ENCODE measurements at places on chromosomes 11 and 22. TPM values are rescaled to one million over a fixed set of nuclear protein-coding genes. Genes with fewer than 3 reads are reported as not detected.
A peak's percentile ranks its signal among the peaks of the same experiment; 100 is the strongest.

DNA sequence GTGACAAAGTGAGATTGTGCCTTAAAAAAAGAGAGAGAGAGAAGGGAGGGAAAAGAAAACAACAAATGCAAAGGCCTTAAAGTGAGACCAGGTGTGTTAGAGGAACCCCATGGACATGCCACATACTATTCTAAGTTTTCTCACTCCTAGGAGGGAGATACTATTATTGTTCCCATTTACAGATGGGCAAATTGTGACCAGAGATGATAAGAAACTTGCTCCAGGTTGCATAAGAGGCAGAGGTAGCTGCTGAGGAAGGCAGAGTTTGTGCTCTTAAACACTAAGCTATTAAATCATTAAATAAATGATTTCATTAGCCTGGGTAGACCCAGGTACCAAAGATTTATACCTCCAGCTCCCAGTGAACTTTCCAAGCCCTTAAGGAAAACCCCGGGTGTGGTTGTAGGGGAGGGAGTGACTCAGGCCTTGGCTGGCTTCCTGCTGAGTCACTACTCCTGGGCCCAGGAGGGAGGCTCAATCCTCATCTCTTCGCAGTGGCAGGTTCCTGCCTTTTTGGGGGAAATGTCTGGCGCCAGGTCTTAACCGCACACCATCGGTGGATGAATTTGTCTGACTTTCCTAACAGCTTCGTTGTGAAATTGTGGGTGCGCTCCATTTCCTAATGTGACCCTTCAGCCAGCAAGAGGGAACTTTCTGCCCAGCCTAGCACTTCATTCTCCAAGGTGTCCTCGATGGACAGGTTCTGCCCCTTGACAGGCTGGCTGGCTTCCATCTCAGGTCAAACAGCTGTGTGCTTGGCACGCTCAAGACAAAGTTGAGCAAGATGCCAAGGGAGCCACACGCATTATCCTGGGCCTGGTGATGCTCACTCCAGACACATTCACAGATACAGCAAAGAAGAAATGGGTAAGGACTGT is 33.4 kb upstream of the PTPRJ start:
- DNase-seq: peak; percentile 95

- DNase-seq: peak; percentile 47
These were observed 44.9 kb downstream of the GRAMD1B start for GRCh38 chr11:123474994-123475393.

- no peak for DNase-seq
These were observed 18.5 kb upstream of the ARHGAP20 start for GRCh38 chr11:110730773-110731172.

GRCh38 chr11:114398303-114398920 is 1.9 kb downstream of the C11orf71 start:
- no peak for DNase-seq

- DNase-seq: peak; percentile 11
These were observed 375 bp downstream of the SLC25A1 start for GRCh38 chr22:19178065-19178656.

DNA sequence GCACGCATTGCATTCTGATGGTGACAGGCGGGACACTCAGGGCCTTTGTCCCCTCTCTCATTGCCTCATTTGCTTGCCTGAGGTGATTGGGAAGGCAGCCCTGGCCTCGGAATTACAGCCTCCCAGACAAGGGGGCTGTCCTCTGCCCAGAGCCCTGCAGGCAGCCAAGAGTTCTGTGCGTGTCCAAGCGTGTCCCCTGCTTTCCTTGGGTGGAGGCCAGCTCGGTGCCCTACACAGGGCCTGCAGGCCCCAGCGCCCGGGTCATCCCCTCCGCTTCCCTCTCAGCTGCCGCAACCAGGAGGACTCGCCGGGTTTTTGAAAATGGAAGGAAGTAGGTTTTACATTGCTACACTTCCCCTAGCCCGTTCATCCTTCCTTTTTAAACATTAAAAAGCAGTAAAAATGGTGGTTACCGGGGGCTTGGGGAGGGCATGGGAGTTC is 1.9 kb downstream of the GRAMD4 start:
- no peak for DNase-seq

DNA sequence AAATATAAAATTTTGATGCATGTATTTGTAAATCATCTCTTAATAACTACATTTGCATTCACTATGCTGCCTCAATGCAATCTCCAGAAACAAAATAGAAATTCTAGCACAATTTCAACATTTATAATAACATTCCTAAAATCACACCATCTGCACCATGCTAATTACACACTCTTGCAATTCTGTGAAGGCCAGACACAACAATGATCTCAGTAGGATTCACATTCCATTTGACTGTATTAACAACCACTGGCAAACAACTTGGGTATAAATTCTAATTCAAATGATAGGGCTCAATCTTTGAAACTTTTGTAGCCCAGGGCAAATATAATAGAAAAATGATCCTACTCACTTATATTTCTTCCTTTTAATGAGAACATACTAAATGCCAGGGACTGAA is 25.9 kb downstream of the RAB6A start:
- DNase-seq: peak; percentile 34

GRCh38 chr11:105032495-105032894 is 2.4 kb downstream of the CASP1 start:
- no peak for DNase-seq

DNA sequence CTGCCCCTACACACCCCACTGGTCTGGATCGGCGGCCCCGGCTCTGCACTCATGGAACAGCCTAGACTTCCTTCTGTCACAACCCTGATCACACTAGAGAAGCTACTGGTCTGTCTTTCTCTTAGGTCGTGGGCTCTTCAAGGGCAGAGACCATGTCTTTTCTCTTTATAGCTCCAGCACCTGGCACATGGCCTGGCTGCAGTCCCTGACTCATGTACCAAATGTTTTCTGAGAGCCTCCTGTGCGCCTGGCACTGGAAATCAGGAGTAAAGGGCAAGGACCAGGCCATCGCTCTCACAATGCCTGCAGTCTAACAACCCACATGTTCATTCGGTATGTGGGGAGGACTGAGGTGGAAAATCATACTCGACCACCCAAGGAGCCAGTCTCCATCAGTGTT is 7.5 kb downstream of the ASCC2 start:
- DNase-seq: no peak

Gene KRTAP5-6
- not detected for total RNA-seq

DNA sequence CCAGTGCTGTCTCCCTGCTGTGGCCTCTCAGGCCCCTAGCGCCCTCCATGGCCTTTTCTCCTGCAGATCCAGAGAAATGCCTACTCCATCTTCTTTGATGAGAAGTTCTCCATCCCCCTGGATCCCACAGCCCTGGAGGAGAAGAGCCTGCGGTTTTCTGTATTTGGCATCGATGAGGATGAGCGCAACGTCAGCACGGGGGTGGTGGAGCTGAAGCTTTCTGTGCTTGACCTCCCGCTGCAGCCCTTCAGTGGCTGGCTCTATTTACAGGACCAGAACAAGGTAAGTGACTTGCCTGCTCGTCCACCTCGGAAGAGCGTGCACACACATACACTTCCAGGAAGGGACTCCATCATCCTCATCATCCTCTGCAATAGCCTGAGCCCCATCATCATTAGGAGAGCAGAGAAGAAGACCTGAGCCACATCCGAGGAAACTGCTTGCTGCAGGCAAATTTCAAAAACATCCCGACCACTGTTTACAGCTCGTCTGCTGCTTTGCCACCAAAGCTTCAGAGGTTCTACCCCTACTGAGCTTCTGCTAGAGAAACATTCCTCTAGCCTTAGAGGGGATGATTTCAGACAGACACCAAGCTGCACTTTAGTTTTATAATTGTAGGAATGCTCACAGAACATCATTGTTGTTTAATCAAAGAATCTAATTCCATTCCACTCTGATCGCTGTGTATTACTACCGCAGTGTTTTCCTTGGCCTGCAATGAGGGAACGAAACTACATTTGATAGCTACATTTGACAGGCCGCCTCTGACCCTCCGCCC is 12.9 kb upstream of the RHOD start:
- DNase-seq: peak; percentile 18

Gene RIN1
- 9.9 TPM for total RNA-seq

DNA sequence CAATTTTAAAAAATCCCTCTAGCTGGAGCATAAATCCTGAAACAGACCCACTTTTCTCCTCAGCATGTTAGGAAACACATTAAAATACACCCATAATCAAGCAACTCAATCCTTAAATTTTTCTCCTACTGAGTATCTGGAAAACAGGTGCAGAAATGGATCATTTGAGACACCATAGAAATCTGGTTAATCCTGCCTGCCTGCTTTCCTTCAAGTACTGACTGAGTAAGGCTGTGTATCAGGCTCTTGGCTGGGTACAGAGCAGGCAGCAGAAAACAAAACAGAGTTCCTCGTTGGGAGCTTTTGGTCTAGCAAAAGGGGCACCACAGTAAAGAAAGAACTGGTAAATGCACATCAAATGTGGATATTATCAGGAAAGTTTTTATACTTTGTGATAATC is 1.9 kb downstream of the KCNQ1OT1 start:
- no peak for DNase-seq

- no peak for DNase-seq
These were observed 868 bp downstream of the TEF start for GRCh38 chr22:41382610-41383009.

Gene CRYAB
- 6.5 TPM for total RNA-seq

Gene BBS1
- 13.9 TPM for total RNA-seq

DNA sequence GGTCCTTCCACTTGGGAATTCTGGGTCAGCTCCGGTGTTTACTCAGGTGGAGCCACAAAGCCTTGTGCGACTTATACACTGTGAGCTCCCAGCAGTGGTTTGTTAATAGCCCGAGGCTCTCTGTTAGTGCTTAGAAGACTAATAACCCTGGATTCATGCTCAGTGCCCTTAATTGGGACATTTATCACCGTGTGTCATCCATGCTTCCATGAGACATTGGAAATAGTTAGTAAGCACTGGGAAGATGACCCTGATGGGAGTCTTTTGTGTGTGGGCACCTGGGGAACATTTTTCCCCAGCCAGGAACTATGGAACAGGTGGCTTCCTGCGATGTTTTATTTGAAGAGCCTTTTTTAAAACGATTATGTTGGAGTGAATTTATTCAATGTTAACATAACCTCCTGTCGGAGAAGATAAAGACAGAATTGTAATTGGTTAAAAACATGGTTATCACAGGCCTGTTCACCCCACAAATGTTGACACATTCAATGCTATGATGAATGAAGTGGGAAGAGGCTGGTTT is 188.9 kb downstream of the MYO18B start:
- DNase-seq: no peak

GRCh38 chr22:26573026-26573662 is 16.8 kb downstream of the TPST2 start:
- DNase-seq: peak; percentile 48

DNA sequence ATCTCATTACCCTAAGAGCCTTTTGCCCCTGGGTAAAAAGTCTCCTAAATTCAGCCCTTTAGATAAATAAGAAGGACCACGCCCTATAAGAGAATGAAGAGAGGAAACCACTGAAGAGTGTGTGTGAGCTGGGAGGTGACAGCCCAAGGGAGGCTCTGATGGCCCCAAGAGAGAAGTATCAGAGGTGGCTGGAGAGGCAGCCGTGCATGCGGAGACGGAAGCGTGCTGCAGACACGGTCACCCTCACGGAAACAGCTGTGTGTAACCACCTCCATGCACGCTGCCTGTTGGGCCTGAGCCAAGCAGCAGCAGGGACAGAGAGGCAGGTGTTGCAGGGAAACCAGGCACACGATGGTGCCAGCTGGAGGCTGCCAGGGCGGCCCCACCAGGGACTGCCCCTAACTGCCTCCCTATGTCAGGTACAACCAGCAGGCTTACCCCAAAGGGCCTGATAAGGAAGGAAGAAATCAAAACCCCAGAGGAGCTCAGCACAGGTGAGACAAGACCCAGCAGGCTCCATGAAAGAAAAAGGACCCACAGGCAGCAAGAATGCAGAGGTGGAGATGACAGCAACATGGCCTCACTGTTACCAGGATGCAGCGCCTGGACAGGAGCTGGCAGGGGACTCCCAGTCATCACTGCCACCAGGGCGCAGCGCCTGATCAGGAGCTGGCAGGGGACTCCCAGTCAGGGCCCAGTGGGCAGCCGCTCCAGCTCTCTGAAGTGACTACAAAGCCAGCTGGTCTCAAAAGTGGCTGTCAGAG is 7.8 kb downstream of the LARGE2 start:
- no peak for DNase-seq

Gene SLC7A4
- not detected for total RNA-seq

GRCh38 chr22:19834599-19834998 is 20.1 kb downstream of the GNB1L start:
- DNase-seq: no peak

Gene LINC01488
- total RNA-seq: not detected

DNA sequence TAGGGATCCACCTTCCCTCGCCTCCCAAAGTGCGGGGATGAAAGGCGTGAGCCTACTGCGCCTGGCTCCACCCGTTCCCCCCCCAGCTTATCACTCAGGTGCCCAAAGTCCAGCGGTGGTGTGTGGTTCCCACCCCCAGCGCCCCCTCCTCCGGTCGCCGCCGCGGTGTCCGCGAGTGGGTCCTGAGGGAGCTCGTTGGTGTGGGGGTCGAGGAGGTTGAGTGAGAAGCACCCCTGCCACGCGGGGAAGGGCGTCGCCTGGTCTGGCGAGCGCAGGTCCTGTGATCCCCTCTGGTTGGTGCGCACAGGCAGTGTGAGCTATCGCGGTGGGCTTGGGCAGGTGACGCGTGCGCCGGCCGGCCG is 3900.6 kb upstream of the OR11H1 start:
- DNase-seq: no peak

DNA sequence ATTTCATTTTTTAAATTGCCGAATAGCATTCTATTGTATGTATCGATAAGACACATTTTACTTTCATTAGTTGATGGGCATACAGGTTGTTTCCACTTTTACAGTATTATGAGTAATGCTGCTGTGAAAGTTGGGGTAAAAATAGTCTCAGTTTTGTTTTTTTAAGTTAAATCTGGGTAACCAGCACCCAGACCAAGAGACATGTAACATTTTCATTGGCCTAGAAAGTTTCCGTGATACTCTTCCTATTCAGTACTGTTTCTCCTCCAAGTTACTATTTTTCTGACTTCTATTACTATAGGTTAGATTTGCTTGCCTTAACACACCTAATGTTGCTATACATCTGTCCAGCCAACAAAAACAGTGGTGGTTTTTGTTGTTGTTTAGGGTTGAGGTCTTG is 12.3 kb downstream of the IPO7 start:
- DNase-seq: no peak

GRCh38 chr11:103031834-103032233 is 60.1 kb downstream of the DCUN1D5 start:
- peak; percentile 61 for DNase-seq

DNA sequence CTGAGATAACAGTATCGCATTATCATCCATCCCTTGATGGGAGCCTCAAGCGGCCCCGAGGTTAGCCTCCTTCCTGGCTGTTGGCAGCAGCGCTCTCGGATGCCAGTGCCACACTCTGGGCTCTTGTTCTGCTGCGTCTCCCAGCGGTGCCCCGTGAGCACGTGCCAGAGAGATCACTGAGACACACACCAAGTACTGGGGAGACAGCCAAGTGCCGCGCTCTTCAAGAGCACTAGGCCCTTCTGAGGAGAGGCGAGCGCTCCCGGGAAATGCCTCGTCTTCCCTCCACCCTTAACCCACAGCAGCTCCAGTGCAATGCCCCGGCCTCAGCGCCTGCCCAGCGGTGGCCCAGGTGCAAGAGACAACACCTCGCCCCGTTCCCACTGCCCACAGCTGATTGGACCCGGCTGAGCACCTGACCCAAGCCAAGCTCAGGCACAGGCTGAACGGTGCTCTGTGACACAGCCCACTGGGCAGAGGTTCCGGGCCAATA is 248.3 kb upstream of the NARS2 start:
- DNase-seq: no peak

- DNase-seq: peak; percentile 64
These were observed 80.8 kb downstream of the ZC3H12C start for GRCh38 chr11:110173811-110174644.

- peak; percentile 77 for DNase-seq
These were observed 10.4 kb downstream of the KIRREL3 start for GRCh38 chr11:126989942-126990715.

Measured in IMR-90 (cell line).